Neuronal stem cell (in vitro differentiated cells): ENCODE measurements at places on chromosomes 11 and 22.

DNA sequence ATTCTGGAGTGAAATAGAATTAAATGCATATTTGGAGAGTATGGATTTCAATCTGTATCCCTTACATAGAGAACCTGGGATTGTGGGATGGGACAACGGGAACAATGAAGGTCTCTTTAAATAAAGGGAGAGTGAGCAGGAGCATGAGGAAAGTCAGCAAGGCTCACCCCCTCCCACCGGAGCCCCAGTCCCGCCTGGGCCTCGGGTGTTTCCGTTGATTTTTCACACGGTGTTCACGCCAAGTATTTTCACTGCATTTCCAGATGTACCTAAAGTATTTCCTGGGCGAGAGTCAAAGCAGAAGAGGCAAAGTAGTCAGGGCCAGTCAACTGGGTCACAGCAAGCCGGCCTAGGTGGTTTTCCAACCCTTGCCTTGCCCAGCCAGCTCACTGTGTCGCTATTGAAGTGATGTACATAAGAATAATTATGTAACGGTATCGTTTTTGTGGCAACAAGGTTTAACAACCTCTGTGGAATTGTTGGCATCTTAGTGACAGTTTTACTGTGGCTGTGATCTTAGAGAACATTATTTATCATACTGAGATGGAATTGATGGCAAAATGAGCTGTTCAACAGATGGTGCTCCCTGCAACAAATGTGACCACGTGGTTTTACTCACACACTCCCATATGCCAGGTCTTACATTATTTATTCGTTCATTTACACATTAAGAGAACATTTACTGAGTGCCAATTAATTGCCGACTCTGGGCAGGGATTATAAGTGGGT lies 177.3 kb downstream of the ADAMTS15 start:
- no peak for DNase-seq

DNA sequence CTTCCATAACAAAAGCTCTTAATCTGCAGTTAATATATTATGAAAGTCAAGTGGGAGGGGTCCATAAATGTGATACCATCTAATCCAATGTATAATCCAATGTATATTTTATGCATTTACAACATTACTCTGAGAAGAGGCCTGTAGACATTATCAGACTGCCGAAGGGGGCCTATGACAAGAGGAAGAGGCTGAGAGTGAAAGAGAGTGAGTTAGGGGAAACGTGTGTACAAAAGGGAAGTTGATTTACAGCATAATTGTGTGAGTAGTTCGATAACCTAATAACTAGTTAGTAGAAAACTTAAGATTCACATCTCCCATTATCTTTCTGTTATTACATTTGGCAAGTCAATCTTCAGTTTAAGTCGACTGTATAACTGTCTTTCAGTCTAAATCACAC lies 86.6 kb downstream of the DDX10 start:
- no peak for DNase-seq

DNA sequence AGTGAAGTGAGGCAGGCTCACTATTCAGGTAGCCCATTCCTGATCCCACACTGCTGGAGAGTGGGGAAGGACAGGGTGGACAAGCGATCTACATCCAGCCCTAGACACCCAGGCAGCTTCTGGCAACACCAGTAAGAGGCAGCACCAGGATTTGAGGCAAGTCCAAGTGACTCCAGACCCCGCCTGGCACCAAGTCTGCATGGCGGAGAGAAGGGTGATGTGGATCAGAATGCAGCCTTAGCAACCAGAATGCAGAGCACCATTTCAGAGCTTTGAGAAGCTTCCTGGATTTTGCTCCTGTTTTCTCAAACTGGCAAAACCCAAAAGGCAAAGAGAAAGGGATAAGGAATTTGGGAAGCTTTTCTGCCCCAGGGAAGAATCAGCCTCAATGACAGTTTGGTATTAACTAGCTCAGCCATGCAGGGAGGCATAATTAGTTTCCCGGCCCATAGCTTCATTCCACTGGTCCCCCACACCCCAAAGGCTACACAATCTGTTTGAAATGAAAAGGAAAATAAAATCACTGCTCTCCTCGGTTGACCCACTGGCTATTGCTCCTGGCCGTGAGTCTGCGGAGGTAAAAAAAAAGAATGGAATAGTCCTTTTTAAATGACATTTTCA lies 17.3 kb downstream of the GALNT18 start:
- no peak for DNase-seq

GRCh38 chr11:28696591-28696990 lies 588.4 kb downstream of the METTL15 start:
- no peak for DNase-seq

DNA sequence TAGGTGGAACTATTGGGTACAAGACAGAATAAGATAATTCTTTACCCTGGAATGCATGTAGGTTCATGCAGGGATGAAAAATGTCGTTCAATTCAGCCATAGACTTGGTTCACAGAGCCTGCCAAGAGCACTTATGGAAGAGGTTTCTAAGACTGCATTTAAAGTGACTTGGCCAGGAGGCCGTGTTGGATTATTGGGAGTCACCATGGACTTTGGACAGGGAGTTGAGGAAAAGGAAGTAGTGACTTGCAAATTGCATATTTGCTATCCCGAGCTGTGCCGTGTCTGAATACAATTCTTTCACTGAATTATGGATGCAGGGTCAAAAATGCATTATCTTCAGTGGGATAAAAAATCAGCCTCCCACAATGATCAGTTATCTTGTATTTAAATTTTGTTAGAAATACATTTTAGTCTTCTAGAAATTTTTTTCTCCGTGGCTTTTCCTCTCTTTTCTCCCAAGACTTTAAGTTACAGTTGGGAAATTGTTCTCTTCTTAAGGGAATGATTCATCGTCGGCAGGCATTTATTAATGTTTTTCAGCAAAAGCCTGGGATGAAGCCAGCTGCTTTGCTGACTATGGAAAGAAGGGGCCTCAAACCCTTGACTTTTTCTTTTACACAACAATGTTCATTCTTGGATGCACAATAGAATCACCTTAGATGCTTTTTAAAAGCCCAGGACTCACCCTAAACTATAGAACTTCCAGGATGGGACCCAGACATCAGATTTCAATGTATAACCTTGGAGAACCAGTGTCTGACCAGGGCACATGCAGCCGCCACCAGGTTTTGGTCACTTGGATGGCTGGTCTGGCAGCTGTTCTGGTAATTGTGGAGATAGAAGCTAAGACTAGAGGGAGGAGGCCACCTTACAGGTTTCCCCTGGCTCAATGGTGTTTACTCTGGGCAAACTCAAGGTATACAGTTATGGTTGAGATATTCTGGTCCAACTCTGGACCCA lies 70.8 kb downstream of the FAT3 start:
- DNase-seq, result no peak

DNA sequence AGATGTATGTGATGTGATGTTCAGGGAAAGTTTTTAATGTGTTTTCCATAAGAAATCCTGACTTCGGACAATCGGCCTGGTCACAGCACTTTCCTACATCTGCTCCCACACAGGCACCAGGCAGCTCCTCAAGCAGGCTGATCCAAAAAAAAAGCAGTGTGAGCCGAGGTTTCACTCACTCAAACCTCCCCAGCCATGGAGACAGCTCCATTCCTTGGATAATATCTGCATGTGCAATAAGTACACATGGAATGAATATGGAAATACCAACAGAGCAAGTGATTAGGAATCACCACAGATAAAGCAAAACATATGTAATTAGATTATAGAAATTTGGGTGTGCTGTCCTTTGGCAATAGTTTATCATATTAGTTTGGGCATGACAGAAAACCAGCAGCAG lies 88.8 kb upstream of the API5 start:
- no peak for DNase-seq

- no peak for DNase-seq
These were observed 2.3 kb downstream of the ACY3 start for GRCh38 chr11:67648140-67648795.

GRCh38 chr11:85712953-85713352 lies 27.0 kb upstream of the CCDC89 start:
- no peak for DNase-seq

GRCh38 chr11:56948991-56949515 lies 39.7 kb upstream of the OR5AK2 start:
- no peak for DNase-seq

- DNase-seq, result no peak
These were observed 24.9 kb downstream of the IMMP1L start for GRCh38 chr11:31484497-31484896.

DNA sequence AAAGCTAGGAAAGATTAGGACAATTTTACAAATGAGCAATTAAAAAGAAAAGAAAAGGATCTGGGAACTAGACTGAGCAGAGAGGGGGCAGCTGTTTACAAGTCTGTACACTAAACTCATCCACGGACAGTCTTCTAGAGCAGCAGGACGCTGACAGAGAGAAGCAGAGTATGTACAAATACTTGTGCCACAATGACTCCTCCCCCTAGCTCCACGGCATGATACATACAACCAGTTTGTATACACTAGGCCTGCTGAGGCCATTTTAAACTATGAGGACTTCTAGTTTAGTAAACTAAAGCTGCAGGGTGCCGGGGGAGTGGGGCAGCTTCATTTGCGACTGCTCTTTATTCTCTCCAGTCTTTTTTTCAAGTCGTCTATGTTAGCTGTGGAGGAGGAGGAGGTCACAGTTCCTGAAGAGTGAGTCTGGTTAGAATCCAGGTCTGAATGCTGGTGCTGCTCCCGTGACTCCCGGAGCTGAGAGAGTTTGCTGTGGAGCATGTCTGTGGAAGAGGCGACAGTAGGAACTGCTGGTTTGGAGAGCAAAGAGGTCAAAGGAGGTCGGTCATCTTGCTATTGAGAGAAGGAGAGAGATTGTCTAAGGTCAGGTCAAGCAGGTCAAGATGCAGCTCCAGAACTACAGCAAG lies 24.8 kb downstream of the F2 start:
- no peak for DNase-seq

DNA sequence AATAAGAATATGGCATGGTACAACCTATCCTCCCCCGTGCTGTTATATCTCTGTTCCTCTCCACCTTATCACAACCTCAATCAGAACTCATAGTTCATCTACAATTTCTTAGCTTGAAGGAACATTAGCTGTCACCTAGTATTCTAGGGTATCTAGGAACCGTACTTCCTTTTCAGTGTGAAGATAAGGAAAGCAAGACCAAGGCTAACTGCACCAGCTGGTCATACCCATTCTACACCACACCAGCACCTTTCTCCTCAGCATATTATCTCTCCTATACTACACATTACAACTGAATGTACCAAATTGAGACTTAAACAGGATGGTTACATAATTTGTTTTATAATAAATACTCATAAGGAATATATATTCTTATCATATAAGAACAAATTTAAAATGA lies 73.1 kb downstream of the ARHGAP32 start:
- no peak for DNase-seq

GRCh38 chr11:14656536-14657457 lies 13.2 kb downstream of the PDE3B start:
- no peak for DNase-seq

GRCh38 chr11:5703741-5704536 lies 14.3 kb downstream of the TRIM22 start:
- no peak for DNase-seq

- DNase-seq, result no peak
These were observed 14.5 kb downstream of the MAML2 start for GRCh38 chr11:96328395-96329010.

GRCh38 chr11:61134801-61135257 lies 26.4 kb downstream of the VPS37C start:
- DNase-seq, result no peak

- no peak for DNase-seq
These were observed 4.3 kb upstream of the GP1BB start for GRCh38 chr22:19719050-19719482.

GRCh38 chr11:100716838-100717237 lies 29.8 kb downstream of the ARHGAP42 start:
- DNase-seq, result no peak

DNA sequence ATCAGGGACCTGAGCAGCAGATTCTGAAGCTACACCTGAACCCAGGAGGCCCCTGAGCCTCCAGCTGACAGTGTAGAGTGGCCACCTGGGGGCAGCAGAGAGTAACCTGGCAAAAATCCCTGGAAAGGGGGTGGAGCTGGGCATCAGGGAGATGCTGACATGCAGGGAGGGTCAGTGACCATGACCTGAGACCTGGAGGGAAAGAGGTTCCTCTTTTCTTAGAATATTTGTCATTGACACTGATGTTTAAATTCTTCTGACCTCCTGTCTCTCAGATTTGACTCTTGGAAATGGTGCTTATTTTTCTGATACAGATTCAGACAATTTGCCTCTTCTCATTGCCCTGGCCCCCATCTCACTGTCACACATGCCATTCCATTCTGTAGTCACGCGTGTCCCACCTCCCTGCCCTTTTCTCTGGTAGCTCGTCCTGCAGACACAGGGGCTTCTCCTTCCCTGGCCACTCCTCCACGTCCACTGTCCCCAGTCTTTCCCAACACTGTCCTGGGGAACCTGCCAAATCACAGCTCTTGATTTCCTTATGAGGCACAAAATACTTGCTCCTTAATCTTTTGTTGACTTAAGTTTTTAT lies 117.2 kb upstream of the IGLL5 start:
- peak; percentile 39 for DNase-seq

DNA sequence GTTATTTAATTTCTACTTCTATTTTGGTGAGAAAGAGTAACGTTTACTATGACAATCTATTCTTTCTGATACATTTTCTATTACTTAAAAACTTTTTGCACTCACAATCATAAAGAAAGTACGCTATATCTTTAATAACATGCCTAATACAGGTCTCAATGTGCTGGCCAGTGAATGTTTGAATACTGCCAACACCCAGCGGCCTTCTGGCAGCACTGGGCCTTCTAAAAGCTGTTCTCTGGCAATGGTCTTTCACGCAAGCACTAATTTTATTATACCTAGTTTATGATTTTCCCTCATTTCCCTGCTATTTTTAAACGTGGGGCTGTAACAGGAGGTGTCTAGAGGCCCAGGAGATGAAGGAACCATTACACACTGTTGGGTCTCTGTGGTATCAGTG lies 349.8 kb upstream of the PITPNB start:
- DNase-seq, result no peak

DNA sequence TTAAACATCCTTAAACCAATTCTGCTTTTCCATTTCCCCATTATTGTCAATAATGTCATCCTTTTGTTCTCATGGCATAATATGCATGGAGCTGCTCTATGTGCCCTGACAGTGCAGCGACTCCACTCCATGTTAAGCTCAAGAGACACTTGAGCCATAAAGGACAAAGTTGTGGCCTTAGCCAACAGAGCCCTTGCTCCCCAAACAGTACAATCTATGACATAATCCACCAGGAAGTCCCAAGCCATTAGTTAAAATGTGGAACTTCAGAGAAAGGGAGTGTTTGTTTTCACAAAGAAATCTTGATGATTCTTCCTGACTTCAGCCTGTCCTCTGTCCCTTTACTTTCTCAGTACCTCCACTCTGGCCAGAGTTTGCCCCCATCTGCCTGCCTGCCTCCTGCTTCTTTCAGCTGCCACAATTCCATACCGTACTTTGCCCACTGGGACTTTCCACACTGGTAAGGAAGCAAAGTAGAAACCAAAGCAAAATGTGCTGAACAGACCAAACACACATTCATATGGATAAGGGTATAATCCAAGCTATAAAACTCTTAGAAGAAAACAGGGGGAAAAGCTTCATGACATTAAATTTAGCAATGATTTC lies 46.3 kb upstream of the ZC3H12C start:
- DNase-seq, result no peak

GRCh38 chr11:13761250-13761649 lies 92.8 kb downstream of the FAR1 start:
- no peak for DNase-seq
